WERI-Rb-1 (cell line): ENCODE measurements at places on chromosomes 5 and 9.

GRCh38 chr5:75461679-75462078, 49.8 kb downstream of the CERT1 start:
- DNase-seq, result no peak

DNA sequence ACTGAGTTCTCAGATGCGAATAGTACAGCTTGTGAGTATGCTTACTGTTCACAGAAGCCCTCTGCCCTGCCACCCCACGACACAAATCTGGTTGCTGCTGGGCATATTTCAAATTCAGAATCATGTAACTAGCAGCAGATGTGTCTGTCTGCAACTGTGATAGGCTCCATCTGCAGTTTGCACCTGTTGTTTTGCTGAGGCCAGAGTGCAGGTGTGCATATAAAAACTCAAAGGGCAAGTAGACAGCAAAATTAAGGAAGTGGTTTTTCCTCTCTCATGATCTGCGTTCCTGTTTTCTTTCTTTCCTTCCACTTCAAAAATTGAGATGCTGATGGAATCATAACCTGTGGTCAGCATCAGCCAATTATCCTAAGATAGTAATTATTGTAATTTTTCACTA, 1000.5 kb downstream of the PTPRD start:
- no peak for DNase-seq

- DNase-seq, result no peak
Measured at GRCh38 chr5:169300468-169301385, at the start of gene SLIT3. TSS of gene SLIT3 (minus strand) at chr5:169301139. CDS start at chr5:169300709, 430 bp downstream.

DNA sequence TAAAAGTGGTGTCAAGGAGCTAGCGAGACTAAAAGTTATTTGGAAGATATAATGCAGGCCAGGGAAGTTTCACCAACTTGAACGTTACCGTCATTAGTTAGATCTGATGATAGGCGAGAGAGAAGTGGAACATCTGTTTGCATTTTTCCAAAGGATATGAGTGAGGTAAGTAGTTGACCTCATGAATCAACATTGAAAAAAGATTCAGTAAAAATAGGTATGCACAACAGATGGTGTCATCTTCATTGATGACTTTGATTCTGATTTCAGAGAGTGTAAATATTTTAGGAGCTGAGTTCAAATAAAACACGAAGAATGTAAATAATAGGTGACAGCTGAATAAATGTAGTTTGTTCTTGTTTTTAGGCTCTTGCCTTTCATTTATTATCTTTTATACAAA, 998.9 kb upstream of the CDH6 start:
- no peak for DNase-seq

DNA sequence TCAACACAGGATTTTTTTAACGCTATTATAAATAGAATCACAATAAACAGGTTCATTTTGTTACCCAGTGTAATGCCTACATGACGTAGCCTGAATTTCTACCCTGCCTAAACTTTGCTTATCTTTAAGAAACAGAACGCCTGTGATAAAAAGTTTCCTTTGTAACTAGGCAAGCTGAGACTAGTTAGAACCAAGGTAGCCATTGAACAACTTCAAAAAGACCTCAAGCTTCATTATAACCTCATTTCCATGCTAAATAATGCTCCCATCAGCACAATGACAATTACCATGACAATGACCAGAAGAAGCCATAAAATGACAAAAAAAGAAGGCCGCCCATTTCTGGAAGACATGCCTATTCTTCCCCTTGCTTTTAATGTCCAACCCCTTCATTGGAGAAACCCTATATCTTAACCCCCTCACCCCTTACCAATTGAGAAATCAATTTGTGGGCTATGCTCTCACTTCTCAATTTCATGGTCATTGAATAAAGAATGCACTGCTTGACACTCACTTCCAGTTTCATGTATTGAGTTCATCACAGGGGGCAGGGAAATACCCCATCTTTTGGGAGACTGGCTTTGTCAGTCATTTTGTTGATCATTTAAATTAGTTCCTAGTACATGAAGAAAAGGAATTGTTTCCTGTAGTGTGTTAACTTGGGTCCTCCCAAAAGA, 276.8 kb downstream of the MCTP1 start:
- DNase-seq, result no peak

- DNase-seq, result no peak
Measured at GRCh38 chr9:117121316-117121715, 293.5 kb downstream of the ASTN2 start.

DNA sequence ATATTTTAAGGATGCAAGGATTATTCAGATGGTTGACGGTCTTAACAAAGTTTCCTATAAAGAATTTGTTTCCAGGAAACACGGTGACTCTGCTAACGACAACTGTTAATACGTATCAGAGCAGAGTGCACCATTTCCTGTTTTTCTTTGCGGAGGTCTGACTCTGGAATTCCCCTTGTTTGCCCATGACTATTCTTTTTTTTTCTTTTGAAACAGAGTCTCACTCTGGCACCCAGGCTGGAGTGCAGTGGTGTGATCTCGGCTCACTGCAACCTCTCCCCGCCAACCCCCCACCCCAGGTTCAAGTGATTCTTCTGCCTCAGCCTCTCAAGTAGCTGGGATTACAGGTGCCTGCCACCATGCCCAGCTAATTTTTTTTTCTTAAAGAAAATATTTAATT, 115.9 kb downstream of the CDC42SE2 start:
- DNase-seq, result no peak

GRCh38 chr9:90044263-90044662, 439.5 kb downstream of the GADD45G start:
- no peak for DNase-seq

DNA sequence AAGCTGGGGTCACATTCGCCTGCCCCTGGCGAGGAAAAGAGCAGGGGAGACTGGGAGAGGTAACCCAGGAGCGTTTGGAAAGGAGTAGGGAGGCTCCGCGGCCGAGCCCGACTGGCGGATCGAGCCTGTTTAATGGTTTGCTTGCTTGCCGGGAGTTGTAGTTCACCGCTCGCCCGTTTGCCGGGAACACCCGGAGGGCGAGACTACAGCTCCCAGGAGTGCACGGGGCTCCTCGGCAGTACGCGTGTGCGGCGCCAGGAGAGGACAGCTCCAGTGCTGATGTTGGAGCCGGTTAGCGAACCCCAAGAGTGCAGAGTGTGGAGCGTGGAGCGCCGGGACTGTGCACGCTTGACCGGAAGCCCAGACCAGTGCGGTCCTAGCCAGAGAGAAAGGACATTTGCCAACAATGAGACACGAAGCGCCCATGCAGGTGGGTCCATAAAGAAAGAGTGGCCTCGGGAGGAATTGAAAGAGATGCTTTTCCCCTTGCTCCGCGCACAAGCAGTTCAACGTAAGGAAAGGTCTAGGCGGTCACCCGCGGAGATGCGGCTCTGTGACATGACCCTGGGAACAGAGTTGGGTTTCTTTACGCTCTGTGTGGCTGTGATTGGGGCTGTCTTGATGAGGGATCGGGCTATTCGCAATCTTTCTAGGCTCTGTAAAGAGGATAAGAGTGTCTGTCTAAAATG, at the start of gene RAB3C:
Gene RAB3C, plus strand, starts transcription at position 273 of the 689 bp plus-strand sequence. Its CDS starts 134 bp downstream, at position 407.
- peak; percentile 97 for DNase-seq

DNA sequence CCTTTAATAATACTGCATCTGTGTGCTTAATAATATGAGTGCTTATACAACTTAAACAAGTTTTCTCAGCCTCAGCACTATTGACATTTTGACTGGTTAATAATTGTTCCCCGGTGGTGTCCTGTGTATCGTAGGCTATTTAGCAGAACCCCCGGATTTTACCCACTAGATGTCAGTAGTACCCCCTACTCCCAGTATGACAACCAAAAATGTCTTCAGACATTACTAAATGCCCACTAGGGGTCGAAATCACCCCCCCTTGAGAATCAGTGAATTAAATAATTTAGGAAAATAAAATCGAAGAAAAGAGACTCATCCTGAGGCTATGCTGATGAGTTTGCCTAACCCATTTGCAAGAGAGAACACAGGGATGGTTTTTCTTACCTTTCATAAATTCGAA, 166.3 kb downstream of the ATP10B start:
- DNase-seq, result no peak

GRCh38 chr5:68405026-68405684, 189.6 kb downstream of the PIK3R1 start:
- DNase-seq, result no peak

- DNase-seq, result no peak
Measured at GRCh38 chr5:44495280-44495679, 106.1 kb upstream of the FGF10 start.

GRCh38 chr5:108736855-108737254, 10.8 kb upstream of the FER start:
- no peak for DNase-seq

DNA sequence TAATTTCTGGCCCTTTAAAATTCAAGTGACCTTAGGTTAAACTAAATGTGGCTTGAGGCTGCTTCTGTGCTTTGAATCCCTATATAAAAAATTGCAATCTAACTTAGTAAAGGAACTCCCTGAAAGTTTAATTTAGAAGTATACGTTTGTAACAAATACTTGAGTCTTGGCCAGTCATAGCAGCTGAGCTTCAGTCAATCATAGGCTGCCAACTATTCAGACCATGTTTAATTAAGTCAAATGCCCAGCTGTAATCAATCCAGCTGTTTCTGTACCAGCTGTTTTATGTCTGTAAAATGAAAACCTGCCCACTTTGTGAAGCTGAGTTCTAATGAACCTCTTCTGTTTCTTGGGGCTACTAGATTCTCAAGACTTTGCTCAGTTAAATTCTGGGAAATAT, 760.1 kb downstream of the MAT2B start:
- no peak for DNase-seq

GRCh38 chr9:76213751-76214150, 180.5 kb downstream of the RFK start:
- DNase-seq, result no peak

DNA sequence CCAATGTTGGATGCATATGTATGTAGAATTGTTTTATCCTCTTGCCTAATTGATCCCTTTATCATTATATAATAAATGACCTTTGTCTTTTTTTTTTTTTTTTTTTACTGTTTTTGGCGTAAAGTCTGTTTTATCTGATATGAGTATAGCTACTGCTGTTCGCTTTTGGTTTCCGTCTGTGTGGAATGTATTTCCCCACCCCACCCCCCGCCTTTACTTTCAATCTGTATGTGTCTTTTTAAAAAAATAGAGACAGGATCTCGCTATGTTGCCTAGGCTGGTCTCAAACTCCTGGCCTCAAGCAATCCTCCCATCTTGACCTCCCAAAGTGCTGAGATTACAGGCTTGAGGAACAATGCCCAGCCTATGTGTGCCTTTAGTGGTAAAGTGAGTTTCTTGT, 11.3 kb downstream of the AHRR start:
- no peak for DNase-seq

DNA sequence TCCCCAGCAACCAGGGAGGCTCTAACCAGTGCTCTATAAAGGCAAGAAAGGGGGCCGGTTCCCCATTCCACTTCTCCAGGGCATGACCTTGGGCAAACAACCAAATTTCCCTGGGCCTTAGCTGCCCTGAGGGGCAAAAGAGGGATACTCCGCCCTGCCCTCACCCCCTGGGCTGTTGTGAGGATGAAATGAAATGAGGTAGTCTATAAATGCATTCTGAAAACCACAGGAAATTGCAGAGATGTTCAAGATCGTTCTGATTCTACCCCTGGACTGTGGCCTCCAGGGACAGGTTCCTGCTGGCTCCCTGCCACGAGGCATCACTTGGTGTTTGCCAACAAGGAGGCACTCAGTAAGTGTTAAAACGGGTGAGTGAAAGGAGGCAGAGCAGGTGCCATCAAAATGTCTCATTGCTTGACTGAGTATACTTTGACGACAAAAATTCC, 5.7 kb downstream of the RAPGEF1 start:
- no peak for DNase-seq

DNA sequence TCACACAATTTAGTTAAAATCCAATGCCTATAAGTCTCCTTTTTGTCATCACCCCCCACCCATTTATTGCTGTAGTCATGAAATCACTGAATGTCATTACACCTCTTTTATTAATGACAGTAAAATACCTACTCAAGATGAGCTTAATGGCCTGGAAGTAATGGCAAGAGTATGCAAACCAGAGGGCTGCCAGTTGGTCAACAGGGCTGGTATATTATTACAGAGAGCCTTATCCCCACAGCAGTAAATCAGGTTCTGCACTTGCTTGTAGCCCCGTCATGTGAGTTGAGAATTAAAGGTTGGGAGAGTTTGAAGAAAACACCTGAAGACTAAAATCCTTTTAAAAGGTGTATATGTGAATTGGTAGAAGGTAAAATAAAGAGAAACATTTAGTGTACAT, 372.4 kb downstream of the MAT2B start:
- DNase-seq, result no peak

DNA sequence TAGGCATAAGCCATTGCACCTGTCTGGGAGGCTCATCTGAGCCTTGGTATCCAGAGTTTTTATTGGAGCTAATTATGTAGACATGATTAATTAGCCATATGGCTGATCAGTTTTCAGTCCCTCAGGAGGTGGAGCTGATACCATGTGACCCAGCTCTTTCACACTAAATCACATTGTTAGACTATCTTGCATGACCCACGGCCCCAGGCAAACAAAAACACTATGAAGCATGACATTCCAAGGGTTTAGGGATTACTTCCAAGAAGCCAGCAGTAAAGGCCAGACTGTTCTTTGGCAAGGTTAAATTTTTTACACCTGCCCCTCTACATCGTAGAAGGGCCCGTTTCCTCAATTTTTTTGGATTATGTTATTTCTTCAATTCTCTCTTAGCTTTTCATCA, 5.0 kb upstream of the C5orf24 start:
- DNase-seq, result no peak

DNA sequence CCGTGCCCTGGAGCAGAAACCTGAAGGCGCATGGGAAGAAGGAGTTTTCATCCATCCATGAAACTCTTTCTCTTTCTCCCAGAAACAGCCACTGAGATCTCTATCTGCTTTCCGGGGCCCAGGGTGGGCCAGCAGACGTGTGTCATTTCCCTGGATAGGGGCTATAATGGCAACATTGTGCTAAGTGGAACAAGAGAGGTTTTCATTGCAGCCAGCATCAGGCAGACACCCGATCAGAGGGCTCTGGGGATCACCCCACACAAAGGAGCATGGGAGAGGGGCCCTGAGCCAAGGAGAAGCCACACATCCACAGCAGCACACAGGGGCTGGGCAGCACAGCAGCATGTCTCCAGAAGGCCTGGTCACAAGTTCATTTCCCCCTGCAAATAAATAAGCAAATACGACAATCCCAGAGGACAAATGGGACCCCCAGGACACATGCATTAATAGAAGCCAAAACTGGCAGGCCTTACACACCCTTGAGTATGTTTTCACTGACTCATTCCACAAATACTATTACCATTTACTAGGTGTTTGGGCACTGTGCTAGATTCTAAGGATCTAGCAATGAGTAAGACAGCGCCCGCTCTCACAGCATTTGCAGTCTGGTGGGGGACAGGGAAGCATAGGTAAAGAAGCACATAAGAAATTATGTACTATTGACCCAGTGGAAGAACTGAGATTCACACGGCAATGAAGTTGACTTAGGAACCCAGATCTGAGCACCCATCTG, 4.3 kb upstream of the AFAP1L1 start:
- no peak for DNase-seq

- DNase-seq, result no peak
Measured at GRCh38 chr9:135573124-135573523, 11.6 kb downstream of the PAEP start.

- DNase-seq, result no peak
Measured at GRCh38 chr9:5044160-5044559, 59.1 kb downstream of the JAK2 start.

GRCh38 chr5:101338226-101338625, 435.1 kb upstream of the ST8SIA4 start:
- DNase-seq, result no peak

- DNase-seq, result peak; percentile 19
Measured at GRCh38 chr9:85743275-85744128, 1.7 kb upstream of the AGTPBP1 start.

GRCh38 chr9:297104-297972, 82.7 kb downstream of the DOCK8 start:
- DNase-seq, result no peak

GRCh38 chr5:80034962-80035821, at the start of gene THBS4:
TSS of gene THBS4 (plus strand) at chr5:80035348. CDS start at chr5:80035538, 190 bp downstream.
- peak; percentile 14 for DNase-seq
